ENCODE measurements at places on chromosomes 2 and 18.

- peak; percentile 91 for DNase-seq
These were observed 39.9 kb upstream of the SMAD7 start for GRCh38 chr18:48990481-48991318.

DNA sequence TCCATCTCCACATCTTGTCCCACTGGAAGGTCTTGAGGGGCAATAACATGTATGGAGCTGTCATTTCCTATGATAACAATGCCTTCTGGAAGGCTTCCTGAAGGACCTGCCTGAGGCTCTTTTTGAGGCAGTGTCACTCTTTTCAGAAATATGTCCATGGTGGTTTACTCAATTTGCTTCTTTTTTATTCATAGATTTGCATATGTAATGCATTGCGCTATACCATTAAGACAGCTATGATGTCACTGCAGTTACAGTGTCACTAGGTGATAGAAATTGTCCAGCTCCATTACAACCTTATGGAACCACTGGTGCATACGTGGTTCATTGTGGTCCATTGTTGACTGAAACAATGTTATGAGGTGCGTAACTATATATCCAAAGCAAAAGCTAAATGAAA, 19.9 kb downstream of the NABP1 start:
- no peak for DNase-seq

DNA sequence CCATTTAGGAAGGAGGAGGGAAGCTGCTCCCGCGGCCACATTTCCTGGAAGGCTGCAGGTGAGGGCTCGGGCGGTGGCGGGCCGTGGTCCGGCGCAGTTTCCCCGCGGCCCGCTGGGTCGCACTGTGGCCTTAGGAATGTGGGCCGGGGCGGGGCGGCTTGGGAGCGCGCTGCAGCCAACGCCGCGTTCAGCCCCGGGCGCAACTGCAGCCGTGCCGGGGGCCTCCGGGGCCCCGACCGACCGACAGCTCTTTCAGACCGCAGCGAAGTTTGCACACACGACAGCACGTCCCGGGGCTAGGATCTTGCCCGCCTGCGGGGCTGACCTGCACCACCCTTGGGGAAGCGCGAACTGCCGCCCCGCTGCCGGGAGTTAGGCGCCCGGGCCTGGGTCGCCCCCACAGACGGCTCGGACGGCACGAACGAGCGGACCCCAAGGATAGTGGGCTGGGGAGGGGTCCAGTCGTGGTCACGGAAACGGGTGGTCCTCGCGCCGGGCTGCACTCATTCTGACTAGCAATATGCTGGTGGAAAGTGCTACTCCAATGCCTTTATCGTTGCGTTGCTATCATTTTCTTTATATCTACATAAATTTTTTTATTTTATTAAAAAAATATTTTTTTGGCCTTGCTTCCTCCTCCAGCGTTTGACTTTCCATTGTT, 69.9 kb upstream of the DLX2 start:
- peak; percentile 79 for DNase-seq

DNA sequence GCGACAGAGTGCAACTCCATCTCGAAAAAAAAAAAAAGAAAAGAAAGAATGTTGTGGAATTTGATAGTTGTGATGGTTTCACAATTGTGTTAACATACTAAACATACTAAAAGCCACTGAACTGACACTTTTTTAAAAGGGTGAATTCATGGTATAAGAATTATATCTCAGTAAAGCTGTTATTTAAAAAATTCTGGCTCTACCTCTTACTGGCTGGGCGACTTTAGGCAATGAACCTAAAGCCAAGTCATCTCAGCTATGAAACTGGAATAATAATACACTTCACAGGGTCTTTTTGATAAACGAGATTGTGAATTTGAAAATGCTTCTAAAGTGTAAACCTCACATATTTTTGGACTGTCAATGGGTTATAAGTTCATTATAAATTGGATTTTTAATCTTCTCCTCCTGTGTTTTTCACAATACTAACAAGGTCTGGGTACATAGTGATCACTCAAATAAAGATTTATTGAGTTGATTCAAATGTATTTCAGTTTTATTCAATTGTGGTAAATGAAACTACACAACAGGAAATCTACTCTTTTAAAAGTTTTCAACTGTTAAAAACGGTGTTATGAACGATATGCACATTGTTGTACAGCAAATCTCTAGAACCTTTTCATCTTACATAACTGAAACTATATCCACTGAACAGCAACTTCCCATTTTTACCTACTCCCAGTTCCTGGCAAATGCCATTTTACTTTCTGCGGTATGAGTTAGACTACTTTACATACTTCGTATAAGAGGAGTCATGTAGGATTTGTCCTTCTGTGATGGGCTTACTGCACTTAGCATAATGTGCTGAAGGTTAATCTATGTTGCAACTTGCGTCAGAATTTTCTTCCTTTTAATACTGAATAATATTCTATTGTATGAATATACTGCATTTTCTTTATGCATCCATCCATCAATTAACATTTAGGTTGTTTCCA, 43.0 kb upstream of the GTF2A1L start:
- no peak for DNase-seq

- DNase-seq, result no peak
These were observed 243.3 kb downstream of the LOXHD1 start for GRCh38 chr18:46413684-46414083.

DNA sequence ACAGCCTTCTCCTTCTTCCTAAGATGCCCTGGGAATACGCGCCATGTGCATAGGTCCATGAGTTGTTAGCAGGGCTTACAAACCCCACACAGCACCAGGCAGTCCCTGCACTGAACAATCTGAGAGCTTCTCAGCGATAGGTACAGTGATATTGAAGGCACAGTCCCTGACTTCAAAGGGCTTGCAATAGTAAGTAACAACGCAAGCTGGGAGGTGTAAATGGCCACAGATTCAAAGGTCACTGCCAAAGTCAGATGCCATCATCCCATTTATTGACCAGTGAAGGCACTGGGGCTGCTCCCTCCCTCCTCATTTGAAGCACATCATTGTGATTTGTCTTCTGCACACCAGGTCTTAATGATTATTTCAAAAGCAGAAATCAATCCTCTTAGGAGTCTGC, 541 bp upstream of the SCYGR3 start:
- no peak for DNase-seq

DNA sequence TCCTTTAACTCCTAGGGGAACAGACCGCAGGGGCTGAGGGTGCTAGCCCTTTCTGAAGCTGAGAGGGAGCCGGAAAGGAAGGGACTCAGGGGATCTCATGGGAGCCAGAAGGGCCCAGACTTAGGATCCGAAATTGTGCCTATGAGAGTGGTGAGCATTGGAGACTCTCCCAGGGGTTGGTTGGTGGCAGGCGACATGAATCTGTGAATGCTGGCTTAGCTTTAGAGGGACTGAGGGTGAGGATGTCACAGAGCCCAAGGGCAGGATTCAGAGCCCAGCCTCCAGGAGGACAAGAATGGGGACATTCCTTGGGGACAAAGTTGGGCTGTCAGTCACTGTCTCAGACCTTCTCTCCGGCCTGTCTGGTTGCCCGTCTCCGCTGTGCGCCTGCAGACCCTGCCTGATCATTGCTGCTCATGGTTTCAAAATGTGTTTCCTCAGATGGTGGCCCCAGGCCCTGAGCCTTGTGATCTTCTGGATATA, 17.5 kb downstream of the GNLY start:
- no peak for DNase-seq

- no peak for DNase-seq
These were observed 95.7 kb downstream of the TTC32 start for GRCh38 chr2:19806131-19806530.

DNA sequence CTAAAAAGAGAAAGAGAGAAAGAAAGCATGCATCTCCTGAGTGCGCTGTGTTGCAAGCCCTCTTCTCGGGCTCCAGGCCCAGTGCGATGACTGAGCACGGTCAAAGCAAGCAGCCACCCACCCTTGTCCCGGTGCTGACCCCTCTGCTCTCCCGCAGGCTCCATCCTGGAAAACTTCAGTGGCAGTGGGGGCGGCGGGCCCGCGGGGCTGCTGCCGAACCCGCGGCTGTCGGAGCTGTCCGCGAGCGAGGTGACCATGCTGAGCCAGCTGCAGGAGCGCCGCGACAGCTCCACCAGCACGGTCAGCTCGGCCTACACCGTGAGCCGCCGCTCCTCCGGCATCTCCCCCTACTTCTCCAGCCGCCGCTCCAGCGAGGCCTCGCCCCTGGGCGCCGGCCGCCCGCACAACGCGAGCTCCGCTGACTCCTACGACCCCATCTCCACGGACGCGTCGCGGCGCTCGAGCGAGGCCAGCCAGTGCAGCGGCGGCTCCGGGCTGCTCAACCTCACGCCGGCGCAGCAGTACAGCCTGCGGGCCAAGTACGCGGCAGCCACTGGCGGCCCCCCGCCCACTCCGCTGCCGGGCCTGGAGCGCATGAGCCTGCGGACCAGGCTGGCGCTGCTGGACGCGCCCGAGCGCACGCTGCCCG, 252.5 kb downstream of the GLI2 start:
- no peak for DNase-seq

DNA sequence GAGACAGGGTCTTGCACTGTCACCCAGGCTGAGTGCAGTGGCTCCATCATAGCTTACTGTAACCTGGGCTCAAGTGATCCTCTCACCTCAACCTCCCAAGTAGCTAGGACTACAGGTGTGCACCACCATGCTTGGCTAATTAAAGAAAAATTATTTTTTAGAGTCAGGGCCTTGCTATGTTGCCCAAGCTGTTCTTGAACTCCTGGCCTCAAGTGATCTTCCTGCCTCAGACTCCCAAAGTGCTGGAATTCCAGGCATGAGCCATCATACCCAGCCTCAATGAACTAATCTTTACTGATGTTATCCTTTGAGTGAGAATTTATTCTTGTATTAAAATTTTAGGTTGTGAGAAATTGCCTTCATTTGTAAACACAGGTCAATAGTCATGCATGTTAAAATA, 27.0 kb upstream of the CD28 start:
- DNase-seq, result no peak

GRCh38 chr2:149984311-149984710, 396.7 kb upstream of the MMADHC start:
- DNase-seq, result no peak

DNA sequence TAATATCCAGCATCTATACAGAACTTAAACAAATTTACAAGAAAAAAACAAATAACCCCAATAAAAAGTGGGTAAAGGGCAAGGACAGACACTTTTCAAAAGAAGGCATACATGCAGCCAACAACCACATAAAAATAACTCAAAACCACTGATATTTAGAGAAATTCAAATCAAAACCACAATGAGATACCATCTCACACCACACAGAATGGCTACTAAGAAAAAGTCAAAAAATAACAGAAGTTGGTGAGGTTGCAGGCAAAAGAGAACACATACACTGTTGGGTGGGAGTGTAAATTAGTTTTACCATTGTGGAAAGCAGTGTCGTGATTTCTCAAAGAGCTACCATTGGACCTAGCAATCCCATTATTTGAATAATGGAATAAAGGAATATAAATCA, 1973.9 kb upstream of the LRRTM1 start:
- no peak for DNase-seq

- no peak for DNase-seq
These were observed 75.9 kb downstream of the SFXN5 start for GRCh38 chr2:72995430-72996116.

DNA sequence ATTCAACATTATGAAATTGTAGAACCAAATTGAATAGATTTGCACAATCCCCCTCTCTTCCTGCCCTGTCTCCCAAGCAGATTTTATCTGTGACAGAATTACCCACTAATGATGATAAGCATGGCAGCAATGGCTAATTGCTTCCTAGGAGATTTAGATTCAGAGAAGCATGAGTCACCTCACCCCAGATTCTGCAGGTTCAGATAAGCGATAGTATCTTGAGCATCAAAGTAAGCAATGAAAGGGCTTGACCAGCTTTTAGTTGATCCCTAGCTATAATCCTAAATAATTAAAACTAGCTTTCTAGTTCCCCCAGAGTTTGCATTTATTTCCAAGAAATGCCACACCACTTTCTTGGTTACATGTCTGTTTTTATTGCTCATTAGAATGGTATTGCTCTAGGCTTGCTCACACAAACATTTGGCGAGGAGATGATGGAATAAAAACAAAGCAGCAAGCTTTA, 204.3 kb downstream of the GULP1 start:
- no peak for DNase-seq

GRCh38 chr2:220273082-220273481, 645.7 kb downstream of the SLC4A3 start:
- DNase-seq, result no peak

GRCh38 chr2:3175568-3175955, 202.1 kb downstream of the EIPR1 start:
- DNase-seq, result no peak

DNA sequence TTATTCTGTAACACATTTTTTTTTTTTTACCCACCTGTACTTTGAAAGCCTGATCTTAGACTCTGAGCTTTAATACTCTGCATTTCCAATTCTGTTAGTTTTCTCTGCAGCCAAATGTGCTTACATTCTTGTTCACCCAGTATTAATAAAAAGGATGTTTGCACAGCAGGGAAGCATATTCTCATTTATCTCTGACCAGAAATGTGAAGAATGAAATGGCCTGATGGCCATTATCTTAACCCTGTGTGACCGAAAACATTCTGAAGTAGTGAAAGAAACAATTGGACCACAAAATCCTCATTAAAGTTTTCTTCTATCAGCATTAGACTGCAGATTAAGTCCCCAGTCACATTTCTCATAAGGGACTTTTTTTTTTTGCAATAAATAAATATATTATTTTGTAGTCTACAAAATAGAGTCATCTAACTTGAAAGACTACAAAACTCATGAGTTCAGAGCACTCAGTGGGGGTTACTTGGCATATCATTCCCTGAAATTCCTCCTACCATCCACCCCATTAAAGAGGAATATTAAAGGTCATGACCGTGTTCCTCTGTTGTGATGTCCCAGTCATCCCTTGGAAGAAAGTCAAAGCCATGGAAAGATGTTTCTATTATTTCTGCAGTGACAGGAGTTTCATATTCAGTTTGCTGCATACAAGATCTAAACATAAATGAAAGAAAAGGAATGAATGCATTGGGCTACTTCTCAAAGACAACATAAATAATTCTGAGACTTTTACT, 364.4 kb downstream of the RND3 start:
- no peak for DNase-seq

DNA sequence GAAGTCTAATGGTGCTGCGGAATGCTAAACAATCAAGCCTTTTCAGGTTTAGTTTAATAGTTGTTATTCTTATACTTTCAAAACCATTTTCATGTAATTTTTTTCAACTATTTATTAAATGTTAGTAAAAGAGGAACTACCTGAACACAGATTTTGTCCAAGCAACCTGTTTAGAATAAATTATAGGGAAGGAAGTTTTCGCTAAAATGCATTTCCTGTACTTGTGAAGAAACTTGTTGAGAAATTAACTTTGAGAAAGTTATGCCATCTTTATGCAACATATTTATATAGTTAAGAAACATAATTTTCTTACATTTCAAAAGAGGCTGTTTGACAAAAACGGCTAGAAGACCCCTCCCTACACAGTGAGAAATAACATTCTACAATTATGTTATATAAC, 16.6 kb downstream of the MAP4K4 start:
- DNase-seq, result no peak

DNA sequence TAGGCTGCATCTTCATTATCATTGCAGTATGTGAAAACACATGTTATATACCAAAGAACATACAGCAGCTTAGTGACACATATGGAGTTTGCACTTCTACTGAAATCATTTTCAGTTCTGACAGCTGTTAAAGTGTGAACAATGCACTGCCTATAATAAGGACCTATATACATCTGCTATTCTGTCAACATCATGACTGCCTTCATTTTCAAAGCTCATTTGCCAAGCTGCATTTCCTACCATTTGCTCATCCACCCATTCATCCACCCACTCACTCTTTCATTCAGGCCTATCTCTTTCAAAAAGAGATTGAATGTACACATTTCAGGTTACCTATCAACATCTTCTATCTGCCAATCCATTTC, 81.7 kb upstream of the STK17B start:
- DNase-seq, result no peak
